ENCODE measurements at places on chromosomes 3 and 15.

GRCh38 chr15:84979651-84980050, 2.0 kb upstream of the PDE8A start:
- H3K4me3 ChIP-seq, result peak overlapping the region; percentile 88
- H3K27me3 ChIP-seq, result peaks cover 10% of the 10 kb centered on the region
- H3K27ac ChIP-seq, result peak overlapping the region; percentile 18
- H3K36me3 ChIP-seq, result no peaks in the 10 kb centered on the region
- DNase-seq, result peak; percentile 39

GRCh38 chr3:71195492-71195891, 388.0 kb downstream of the FOXP1 start:
- H3K4me1 ChIP-seq, result peaks cover 14% of the 10 kb centered on the region
- no peak for DNase-seq
- H3K27ac ChIP-seq, result no peak overlapping the region
- no peak overlapping the region for H3K4me3 ChIP-seq
- no peaks in the 10 kb centered on the region for H3K27me3 ChIP-seq
- H3K36me3 ChIP-seq, result peaks cover 6% of the 10 kb centered on the region

- no peaks in the 10 kb centered on the region for H3K36me3 ChIP-seq
- no peak for DNase-seq
- no peaks in the 10 kb centered on the region for H3K27me3 ChIP-seq
- peaks cover 13% of the 10 kb centered on the region for H3K4me1 ChIP-seq
Measured at GRCh38 chr3:153209596-153209995, 47.6 kb downstream of the RAP2B start.

GRCh38 chr15:96329403-96329981, 1.0 kb upstream of the NR2F2 start:
- H3K4me1 ChIP-seq, result peaks cover 9% of the 10 kb centered on the region
- peaks cover 87% of the 10 kb centered on the region for H3K27me3 ChIP-seq
- H3K36me3 ChIP-seq, result peaks cover 5% of the 10 kb centered on the region
- no peak overlapping the region for H3K27ac ChIP-seq
- no peak for DNase-seq

DNA sequence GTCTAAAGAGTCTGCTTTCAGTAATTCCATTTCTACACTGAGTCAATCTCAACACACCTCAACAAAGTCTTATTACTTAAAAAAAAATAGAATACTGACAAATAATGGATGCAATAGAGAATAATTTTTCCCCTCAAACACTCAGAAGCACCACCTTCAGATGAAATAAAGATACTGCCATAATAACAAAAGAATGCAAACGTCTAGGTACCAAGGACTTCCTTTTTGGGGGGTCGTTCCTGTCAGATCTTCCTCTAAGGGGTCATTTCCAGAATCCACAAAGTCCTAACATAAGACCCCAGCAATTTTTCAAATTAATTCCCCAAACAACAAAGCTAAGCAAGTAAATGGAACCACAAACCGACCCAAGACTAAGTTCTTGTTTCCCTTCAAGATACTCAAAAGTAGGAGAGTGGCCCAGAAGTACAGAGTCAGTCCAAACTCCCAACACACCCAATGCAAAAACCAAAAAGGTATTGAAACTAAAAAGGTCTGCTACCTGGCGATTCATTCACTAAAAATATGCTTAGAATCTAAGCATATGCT, 1.3 kb downstream of the RYK start:
- peaks cover 10% of the 10 kb centered on the region for H3K36me3 ChIP-seq
- peaks cover 30% of the 10 kb centered on the region for H3K4me1 ChIP-seq
- peak overlapping the region; percentile 78 for H3K27ac ChIP-seq

DNA sequence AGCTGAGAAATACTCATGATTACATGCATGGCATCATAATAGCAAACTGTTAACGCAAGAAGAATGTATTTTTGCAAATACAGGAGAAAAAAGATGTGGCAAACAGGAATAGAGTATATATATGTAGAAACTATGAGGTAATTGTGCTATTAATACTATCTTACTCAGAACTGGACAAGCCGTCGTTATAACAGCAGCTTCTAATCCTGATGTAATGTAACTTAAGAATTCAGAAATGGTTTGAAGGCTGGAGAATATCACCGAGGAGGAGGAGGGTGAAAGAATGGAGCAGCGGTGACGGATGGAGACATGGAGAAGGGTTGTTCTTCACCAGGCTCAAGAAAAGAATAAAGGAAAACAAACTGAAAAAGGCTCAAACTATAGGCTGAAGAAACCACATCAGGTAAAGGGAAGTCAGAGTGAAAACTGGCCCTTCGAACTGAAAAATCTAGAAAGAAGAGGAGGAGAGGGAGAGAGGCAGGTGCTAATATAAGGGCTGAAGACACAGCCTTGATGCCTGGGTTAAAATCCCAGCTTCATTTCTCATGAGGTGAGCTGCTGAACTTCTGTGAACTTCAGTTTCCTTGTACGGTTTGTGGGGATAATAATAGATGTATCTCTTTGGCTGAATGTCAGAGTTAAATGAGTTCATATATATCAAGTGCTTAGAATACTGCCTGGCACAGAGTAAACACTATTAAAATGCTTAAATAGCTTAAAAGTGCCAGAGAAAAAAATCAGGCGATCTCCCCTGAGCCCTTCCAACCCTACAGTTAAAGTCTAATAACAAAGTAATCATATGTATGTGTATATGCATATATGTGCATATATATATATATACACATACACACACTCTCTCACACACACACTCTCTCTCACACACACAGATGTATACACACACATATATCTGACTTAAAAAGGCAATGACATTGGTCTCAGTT, 43.9 kb downstream of the GOLIM4 start:
- no peak for DNase-seq
- no peak overlapping the region for H3K4me3 ChIP-seq
- H3K27me3 ChIP-seq, result peaks cover 12% of the 10 kb centered on the region
- no peak overlapping the region for H3K27ac ChIP-seq

GRCh38 chr3:122427857-122428471, 12.1 kb upstream of the WDR5B start:
- no peaks in the 10 kb centered on the region for H3K27me3 ChIP-seq
- DNase-seq, result no peak
- peaks cover 28% of the 10 kb centered on the region for H3K4me1 ChIP-seq
- peaks cover 57% of the 10 kb centered on the region for H3K36me3 ChIP-seq

DNA sequence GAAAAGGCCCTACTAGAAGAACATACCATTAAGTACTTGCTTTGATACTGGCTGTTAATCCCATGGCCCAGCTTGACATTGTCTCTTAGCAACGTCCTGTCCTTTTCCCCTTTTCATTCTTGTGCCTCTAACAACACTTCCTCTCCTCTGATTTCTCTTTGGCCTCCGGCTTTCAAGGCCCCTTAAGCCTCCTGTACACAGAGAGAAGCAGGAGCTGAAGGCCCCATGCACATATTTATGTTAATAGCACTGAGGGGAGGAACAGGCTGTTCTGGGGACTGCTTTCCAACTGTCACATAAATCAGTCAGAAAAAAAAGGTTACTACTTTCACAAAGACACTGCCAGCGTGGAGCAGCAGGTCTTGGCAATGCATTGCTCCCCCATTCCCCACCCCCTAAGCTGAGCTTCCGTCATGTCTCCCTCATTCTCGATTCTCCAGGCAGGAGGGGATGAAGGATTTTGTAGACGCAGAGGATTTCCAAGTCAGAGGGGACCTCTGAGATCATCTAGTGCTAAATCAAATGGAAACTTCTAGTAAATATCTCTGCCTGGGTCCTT, 257.4 kb upstream of the ADAMTS9 start:
- H3K4me3 ChIP-seq, result no peak overlapping the region
- no peaks in the 10 kb centered on the region for H3K36me3 ChIP-seq
- no peaks in the 10 kb centered on the region for H3K27me3 ChIP-seq

DNA sequence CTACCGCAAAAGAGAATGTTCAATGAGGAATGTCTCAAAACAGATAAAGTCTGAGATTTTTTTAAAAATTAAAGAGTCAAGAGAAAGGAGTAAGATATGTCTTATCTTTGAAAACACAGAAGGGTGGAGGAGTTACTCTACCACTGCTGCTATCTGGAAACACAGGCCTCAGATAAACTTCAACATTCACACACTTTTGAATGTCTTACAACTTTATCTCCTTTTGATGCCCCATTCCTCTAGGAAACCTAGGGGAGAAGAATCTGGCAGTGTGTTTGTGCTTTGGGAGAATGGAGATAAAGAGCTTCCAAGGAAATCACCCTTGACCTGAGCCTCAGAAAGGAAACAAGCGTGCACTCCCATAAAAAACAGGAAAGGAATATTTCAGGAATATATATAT, 468.2 kb downstream of the PLOD2 start:
- H3K27me3 ChIP-seq, result no peaks in the 10 kb centered on the region
- no peak for DNase-seq
- H3K4me3 ChIP-seq, result no peak overlapping the region
- H3K4me1 ChIP-seq, result no peaks in the 10 kb centered on the region
- no peaks in the 10 kb centered on the region for H3K36me3 ChIP-seq
- H3K27ac ChIP-seq, result no peak overlapping the region

DNA sequence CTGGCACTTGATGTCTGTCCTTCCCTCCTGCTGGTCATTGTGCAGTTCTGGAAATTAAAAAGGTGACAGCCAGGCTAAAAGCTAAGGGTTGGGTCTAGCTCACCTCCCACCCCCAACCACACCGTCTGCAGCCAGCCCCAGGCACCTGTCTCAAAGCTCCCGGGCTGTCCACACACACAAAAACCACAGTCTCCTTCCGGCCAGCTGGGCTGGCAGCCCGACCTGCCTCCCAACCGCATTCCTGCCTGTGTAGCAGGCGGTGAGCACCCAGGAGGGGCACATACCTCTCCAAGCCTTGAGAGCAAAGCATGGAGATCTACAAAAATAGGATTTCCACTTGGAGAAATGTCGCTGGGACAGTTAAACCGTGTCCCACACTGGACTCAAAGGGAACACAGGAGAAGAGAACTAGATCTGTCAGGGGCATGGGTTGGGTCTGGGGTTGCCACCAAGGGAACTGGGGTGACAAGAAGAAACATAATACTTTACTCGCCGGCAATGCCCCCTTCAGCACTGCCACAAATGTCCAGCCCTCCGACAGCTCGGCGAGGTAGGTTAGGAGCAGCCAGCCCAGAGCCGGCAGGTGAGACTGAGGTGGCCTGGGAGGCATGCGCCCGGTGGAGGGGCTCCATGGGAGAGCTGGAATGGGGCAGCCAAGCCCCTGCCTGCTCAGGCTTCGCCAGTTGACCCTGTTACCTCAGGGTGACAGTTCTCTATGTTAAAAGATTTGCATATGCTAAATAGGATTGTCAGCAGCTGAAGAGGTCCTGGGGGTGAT, 52.2 kb downstream of the EXOG start:
- H3K27me3 ChIP-seq, result peaks cover 5% of the 10 kb centered on the region
- H3K4me3 ChIP-seq, result no peak overlapping the region
- no peak for DNase-seq
- no peaks in the 10 kb centered on the region for H3K36me3 ChIP-seq
- H3K4me1 ChIP-seq, result peaks cover 5% of the 10 kb centered on the region

DNA sequence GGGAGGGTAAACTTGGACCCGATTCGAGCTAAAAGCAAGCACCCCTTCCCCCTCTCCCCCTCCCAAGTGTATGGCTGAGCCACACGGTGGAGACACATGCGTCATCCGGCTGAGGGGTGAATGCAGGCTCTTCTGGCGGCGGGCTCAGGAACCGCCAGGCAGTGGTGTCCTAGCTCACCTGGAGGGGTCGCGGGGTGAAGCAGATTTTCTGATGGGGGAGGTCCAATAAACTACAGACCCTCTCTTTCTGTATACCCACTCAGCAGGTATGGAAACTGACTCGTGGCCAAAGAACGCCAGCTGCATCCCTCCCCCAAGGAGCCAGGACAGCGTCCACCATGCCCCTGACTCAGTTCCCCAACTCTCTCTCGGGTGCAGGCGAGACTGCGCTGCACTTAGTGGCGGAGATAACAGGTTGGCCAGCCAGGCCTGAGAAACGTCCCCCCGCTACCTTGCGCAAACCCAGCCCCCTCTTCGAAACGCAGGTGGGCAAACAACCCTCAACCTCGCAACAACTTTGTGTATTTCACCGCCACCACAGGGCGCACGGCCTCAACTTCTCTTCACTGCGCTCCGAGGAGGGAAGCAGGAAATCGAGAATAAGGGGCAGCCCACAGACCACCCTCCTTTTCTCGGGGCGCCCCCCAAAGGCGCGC, 1.3 kb downstream of the MAGI1 start:
- no peaks in the 10 kb centered on the region for H3K36me3 ChIP-seq
- no peak overlapping the region for H3K27ac ChIP-seq
- no peak for DNase-seq
- H3K4me3 ChIP-seq, result no peak overlapping the region

DNA sequence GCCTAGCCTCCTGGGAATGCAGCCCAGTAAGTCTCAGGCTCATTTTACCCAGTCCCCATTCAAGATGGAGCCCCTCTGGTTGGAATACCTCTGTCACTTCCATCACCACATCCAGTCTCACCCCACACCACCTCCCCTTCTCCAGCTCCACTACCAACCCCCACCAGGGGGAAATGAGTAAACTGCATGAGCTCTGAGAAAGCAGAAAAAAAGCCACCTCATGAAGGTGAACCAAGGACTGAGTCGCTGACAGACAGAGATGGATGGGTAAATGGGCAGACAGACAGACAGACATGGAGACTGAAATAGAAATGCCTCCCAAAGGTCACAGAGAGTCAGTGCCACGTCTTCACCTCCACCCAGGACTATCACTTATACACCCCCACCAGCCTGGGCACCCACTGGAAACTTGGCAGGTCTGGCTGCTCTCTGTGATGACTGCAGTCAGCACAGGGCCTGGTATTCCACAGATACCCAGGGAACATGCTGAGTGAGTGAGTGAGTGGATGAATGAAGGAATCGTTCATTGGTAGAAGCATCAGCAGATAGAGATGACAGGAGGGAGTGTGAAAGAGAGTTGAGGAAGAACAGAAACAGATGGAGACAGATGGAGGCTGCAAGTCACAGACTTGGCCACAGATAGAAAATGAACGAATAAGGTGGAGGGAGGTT, 4.9 kb upstream of the LOXL1 start:
- DNase-seq, result peak; percentile 59
- H3K27ac ChIP-seq, result peak overlapping the region; percentile 80
- no peak overlapping the region for H3K4me3 ChIP-seq
- peaks cover 26% of the 10 kb centered on the region for H3K36me3 ChIP-seq

- H3K27me3 ChIP-seq, result no peaks in the 10 kb centered on the region
- H3K27ac ChIP-seq, result no peak overlapping the region
- H3K4me3 ChIP-seq, result no peak overlapping the region
- H3K36me3 ChIP-seq, result peaks cover 6% of the 10 kb centered on the region
- peaks cover 25% of the 10 kb centered on the region for H3K4me1 ChIP-seq
- no peak for DNase-seq
Measured at GRCh38 chr3:170040418-170040817, 2.6 kb downstream of the GPR160 start.

- H3K4me3 ChIP-seq, result no peak overlapping the region
- H3K27me3 ChIP-seq, result no peaks in the 10 kb centered on the region
- no peaks in the 10 kb centered on the region for H3K36me3 ChIP-seq
- H3K4me1 ChIP-seq, result no peaks in the 10 kb centered on the region
- no peak overlapping the region for H3K27ac ChIP-seq
Measured at GRCh38 chr15:76200641-76201105, 110.6 kb downstream of the ETFA start.

DNA sequence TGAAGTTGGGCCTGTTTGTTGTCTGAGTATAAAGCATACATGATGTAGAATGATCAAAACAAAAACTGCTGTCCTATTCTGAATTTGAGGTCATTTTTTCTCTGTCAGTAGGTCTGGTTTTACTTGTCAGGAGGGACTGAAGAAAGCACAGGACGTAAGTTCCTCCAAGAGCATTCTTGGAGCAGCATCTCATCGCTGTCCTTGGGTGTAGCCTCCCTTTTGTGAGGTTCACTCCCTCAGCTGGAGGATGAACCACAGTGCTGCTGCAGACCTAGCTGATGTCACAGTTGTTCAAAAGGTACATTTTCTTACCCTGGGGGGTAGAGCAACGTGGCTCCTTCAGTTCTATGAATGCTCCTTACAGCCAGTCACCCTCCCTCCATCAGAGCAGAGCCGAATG, 490.0 kb upstream of the TBL1XR1 start:
- H3K36me3 ChIP-seq, result peaks cover 2% of the 10 kb centered on the region
- H3K4me1 ChIP-seq, result peaks cover 10% of the 10 kb centered on the region
- H3K27me3 ChIP-seq, result no peaks in the 10 kb centered on the region
- no peak overlapping the region for H3K4me3 ChIP-seq
- no peak for DNase-seq
- H3K27ac ChIP-seq, result no peak overlapping the region

Measured in activated CD8-positive, alpha-beta memory T cell treated with anti-CD3 and anti-CD28 coated beads, Interleukin-2, amount 10 ng/mL, durations not matched to agents 7 days and 5 days (primary cell).